ENCODE measurements at places on chromosomes 2 and 18. TPM values are rescaled to one million over a fixed set of nuclear protein-coding genes. Genes with fewer than 3 reads are reported as not detected.

DNA sequence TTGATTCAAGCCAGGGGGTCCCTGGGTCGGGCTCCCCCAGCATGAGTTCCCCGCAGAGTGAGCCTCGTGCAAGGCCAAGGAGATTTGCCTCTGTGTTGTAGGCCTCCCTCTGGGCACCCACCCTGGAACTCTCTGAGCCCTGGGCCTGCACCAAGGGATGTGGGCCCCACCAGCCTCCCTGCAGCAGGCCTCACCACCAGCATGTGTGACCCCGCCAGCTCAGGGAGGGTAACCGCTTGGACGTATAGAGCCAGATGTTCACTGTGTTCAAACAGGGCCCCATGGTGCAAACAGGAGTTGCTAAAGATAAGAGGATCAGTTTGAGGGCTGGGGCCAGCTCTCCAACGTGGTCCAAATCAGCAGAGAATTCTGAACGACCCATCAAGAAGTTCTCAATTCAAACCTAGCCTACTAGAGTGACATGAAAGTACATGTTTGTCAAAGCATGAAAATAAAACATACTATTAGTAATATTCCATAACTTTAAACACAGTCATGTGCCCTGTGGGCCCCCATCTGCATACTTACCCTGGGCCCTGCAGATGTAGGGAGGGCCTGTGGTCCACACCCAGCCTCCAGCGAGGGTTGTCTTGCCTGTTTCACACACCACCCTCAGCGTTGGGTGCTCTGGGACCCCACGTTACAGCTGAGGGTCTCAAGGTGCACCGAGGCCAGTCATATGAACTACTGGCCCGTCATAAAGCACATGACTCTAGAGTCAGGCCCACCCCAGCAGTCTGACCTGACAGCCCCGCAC lies 5.5 kb upstream of the TUBB6 start:
- DNase-seq: no peak

Gene SERPINB10
- not detected for total RNA-seq

GRCh38 chr2:38064801-38065501 lies 11.0 kb downstream of the CYP1B1 start:
- no peak for DNase-seq

DNA sequence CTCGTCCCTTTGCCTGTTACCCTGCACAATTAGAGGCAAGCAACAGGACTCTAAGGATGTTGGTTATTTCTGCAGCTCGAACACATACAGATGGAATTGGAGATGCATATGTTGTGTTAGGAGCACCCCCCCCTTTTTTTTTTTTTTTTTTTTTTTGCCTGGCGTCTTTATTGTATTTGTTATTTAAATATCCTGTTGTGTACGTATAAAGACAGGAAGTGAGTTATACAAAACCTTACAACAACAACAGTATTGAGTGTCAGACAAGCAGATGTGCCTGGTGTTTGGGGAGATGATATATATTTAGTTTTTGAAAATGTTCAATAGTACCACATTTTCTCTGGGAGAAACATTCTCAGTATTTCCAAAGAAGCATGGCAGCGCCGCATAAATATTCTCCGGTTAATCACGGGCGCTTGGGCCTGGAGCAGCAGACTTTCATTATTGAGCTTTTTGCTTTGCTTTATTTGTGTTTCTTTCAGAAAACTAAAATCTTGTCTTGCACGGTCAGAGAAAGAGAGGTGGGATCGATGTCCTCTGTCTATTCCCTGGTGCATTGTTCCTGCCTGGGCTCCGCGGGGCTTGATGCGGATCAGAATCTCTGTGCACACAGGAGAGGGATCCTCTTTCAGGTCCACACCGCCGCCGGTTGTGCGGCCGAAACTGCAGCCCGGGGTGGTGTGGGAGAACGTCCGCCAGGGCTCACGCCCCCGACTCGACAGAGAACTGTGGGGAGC lies 23.2 kb upstream of the ZNF516 start:
- no peak for DNase-seq

DNA sequence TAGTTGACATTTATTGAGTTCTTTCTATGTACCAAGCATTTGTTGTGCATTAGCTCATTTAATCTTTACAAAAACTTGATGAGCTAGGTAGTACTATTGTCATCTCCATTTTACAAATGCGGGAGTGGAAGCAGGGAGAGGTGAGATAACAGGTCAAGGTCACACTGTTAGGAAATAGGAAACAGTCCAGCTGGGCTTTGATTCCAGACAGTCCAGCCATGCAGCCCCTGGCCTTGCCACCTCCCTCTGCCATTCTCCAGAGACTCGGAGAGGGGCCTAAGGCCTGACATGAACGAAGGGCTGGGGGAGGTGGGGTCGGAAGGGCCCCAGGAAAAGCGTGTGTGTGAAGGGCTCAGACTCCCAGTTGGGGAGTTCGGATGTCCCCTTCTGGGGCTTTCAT lies 55.6 kb downstream of the ODC1 start:
- no peak for DNase-seq

Gene ADD2
- not detected for total RNA-seq
